ENCODE measurements at places on chromosomes 4 and X. TPM values are rescaled to one million over a fixed set of nuclear protein-coding genes. Genes with fewer than 3 reads are reported as not detected.

DNA sequence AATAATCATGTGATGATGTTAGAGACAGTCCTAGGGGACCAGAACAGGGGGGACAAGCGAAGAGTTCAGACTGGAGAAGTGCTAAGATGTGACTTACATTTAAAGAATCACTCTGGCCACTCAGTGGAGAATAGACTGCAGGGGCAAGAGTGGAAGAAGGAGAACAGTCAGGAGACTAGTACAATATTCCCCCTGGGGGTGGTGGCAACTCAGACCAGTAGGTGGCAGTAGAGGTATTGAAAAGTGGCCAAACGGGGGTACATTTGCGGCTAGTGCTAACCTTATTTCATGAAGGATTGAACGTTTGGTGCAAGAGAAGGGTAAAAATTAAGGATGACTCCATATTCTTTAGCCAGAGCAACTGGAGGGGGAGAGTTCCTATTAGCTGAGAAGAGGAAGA, 2.7 kb upstream of the BMX start:
- H3K4me1 ChIP-seq: peaks cover 17% of the 10 kb centered on the region
- no peaks in the 10 kb centered on the region for H3K36me3 ChIP-seq
- H3K4me3 ChIP-seq: no peak overlapping the region

DNA sequence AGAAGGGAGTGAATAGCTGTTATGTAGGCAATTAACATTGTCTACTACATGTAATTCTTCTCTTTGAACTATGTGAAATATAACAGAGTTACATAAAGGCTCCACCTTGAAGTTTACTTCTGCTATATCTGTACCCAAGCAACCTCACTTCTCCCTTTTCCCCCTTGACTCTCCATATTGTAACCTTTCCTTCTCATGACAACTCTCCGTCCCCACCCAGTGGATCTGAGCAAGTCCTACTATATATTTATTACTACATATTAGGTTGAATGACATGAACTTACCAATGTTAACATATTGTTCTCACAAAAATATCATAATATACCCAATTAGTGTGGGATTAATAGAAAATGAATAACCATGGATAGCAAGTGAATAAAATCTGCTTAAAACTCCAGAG, 93.2 kb upstream of the ATP8A1 start:
- peak; percentile 8 for DNase-seq
- no peaks in the 10 kb centered on the region for H3K27me3 ChIP-seq
- H3K27ac ChIP-seq: no peak overlapping the region
- H3K4me1 ChIP-seq: peaks cover 9% of the 10 kb centered on the region

- H3K4me3 ChIP-seq: no peak overlapping the region
- no peaks in the 10 kb centered on the region for H3K36me3 ChIP-seq
- H3K27me3 ChIP-seq: no peaks in the 10 kb centered on the region
- no peak for DNase-seq
- H3K4me1 ChIP-seq: no peaks in the 10 kb centered on the region
- no peak overlapping the region for H3K27ac ChIP-seq
Measured at GRCh38 chr4:57303012-57303751, 193.0 kb upstream of the IGFBP7 start.

GRCh38 chrX:150627957-150628356, 59.5 kb downstream of the MTM1 start:
- peaks cover 5% of the 10 kb centered on the region for H3K36me3 ChIP-seq
- no peak for DNase-seq
- no peak overlapping the region for H3K27ac ChIP-seq
- no peak overlapping the region for H3K4me3 ChIP-seq
- H3K27me3 ChIP-seq: peaks cover 19% of the 10 kb centered on the region
- H3K4me1 ChIP-seq: no peaks in the 10 kb centered on the region

DNA sequence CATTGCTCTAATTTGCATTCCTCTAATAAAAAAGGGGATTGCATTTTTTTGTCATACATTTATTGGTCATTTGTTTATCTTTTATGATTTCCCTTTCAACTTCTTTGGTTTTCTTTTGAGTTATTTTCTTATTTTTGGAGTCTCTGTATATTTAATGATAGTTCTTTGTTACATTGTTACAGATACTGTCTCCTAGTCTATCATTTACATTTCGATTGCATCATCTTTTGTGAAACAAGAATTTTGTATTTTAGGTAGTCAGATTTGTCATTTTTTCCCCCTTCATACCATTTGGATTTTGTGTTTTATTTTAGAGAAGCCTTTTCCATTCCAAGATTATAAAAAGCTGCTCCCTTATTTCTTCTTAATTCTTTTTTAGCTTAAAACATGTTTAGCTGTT, 37.1 kb downstream of the SNX25 start:
- peak overlapping the region; percentile 96 for H3K27ac ChIP-seq
- H3K27me3 ChIP-seq: no peaks in the 10 kb centered on the region
- DNase-seq: no peak
- peaks cover 44% of the 10 kb centered on the region for H3K4me1 ChIP-seq

GRCh38 chr4:186765138-186765537, 41.5 kb upstream of the FAT1 start:
- H3K4me1 ChIP-seq: no peaks in the 10 kb centered on the region
- H3K4me3 ChIP-seq: no peak overlapping the region
- no peak for DNase-seq
- no peaks in the 10 kb centered on the region for H3K27me3 ChIP-seq
- H3K36me3 ChIP-seq: no peaks in the 10 kb centered on the region
- H3K27ac ChIP-seq: no peak overlapping the region

- no peak overlapping the region for H3K4me3 ChIP-seq
- H3K36me3 ChIP-seq: no peaks in the 10 kb centered on the region
- H3K4me1 ChIP-seq: no peaks in the 10 kb centered on the region
- DNase-seq: no peak
Measured at GRCh38 chr4:16844816-16845586, 53.4 kb downstream of the LDB2 start.

GRCh38 chr4:107937040-107937439, 5.7 kb downstream of the CYP2U1 start:
- H3K27ac ChIP-seq: peak overlapping the region; percentile 71
- DNase-seq: no peak
- H3K4me1 ChIP-seq: peaks cover 27% of the 10 kb centered on the region
- H3K4me3 ChIP-seq: peak overlapping the region; percentile 64
- peaks cover 5% of the 10 kb centered on the region for H3K36me3 ChIP-seq

DNA sequence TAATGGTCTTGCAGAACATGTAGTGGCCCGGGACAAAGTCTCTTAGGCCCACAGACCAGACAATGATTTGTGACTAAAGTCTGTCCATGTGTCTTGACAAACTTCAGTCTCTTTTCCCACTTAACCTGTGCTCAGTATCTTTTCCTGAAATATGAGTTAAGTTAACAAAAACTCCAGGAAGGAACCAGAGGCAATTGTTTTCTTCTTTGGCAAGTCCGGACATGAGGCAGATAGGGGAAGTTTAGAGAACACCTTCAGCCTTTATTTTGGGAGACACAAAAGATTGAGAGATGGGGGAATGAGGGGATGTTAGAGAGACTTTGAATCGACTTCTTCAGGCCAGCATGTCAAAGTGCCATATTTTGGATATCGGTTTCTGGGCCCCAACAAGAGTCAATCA, 80.2 kb upstream of the FRMPD4 start:
- H3K27me3 ChIP-seq: peaks cover 6% of the 10 kb centered on the region
- no peak for DNase-seq
- H3K4me3 ChIP-seq: no peak overlapping the region
- H3K36me3 ChIP-seq: no peaks in the 10 kb centered on the region
- no peak overlapping the region for H3K27ac ChIP-seq
- no peaks in the 10 kb centered on the region for H3K4me1 ChIP-seq

GRCh38 chr4:102620697-102621497, 119.7 kb downstream of the NFKB1 start:
- peak overlapping the region; percentile 20 for H3K27ac ChIP-seq
- H3K4me3 ChIP-seq: no peak overlapping the region
- no peaks in the 10 kb centered on the region for H3K27me3 ChIP-seq
- no peak for DNase-seq
- H3K36me3 ChIP-seq: peaks cover 6% of the 10 kb centered on the region
- H3K4me1 ChIP-seq: peaks cover 62% of the 10 kb centered on the region

DNA sequence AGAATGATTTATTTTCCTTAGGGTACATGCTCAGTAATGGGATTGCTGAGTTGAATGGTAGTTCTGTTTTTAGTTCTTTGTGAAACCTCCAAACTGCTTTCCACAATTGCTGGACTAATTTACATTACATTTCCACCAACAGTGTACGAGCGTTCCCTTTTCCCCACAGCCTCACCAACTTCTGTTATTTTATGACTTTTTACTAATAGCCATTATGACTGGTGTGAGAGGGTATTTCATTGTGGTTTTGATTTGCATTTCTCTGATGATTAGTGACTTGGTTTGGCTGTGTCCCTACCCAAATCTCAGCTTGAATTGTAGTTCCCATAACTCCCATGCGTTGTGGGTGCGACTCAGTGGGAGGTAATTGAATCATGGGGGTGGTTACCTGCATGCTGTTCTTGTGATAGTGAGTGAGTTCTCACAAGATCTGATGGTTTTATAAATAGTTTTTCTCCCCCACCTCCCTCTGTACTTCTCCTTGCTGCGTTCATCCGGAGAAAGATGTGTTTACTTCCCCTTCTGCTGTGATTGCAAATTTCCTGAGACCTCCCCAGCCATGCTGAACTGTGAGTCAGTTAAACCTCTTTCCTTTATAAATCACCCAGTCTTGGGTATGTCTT, 95.1 kb downstream of the GBA3 start:
- H3K27ac ChIP-seq: no peak overlapping the region
- DNase-seq: no peak
- H3K4me3 ChIP-seq: no peak overlapping the region
- no peaks in the 10 kb centered on the region for H3K27me3 ChIP-seq
- H3K36me3 ChIP-seq: no peaks in the 10 kb centered on the region

GRCh38 chrX:140510895-140511295, 6.0 kb upstream of the SOX3 start:
- no peak for DNase-seq
- H3K4me1 ChIP-seq: no peaks in the 10 kb centered on the region
- H3K27me3 ChIP-seq: peaks cover 84% of the 10 kb centered on the region

DNA sequence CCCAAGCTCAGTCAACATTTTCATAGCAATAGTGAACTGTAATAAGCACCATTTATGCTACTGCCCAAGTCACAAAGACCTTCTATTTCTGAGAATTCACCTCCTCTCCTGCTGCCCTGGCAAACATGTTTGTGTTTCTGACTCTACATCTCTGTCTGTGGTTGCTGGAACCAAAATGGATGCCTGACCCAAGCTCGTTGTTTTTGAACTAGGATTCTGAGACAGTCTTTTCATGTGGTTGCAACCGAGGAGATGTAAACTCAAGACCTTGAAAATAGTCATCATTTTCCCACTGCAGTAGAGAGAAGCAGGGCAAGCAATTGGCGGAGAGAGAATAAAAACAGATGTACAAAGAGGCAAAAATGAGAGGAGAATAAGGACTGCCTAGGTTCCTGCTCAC, 160.2 kb downstream of the RAB28 start:
- H3K36me3 ChIP-seq: peaks cover 9% of the 10 kb centered on the region
- H3K27me3 ChIP-seq: no peaks in the 10 kb centered on the region
- peaks cover 4% of the 10 kb centered on the region for H3K4me1 ChIP-seq
- DNase-seq: no peak
- no peak overlapping the region for H3K4me3 ChIP-seq

- H3K36me3 ChIP-seq: no peaks in the 10 kb centered on the region
- DNase-seq: no peak
- no peaks in the 10 kb centered on the region for H3K4me1 ChIP-seq
- H3K27ac ChIP-seq: no peak overlapping the region
- peaks cover 6% of the 10 kb centered on the region for H3K27me3 ChIP-seq
Measured at GRCh38 chr4:107452717-107453630, 267.1 kb downstream of the PAPSS1 start.

- no peak for DNase-seq
- no peaks in the 10 kb centered on the region for H3K4me1 ChIP-seq
- H3K27ac ChIP-seq: no peak overlapping the region
- H3K4me3 ChIP-seq: no peak overlapping the region
- H3K27me3 ChIP-seq: no peaks in the 10 kb centered on the region
Measured at GRCh38 chr4:186445040-186445439, 110.3 kb downstream of the MTNR1A start.

Gene TRIM2
- total RNA-seq: 1.4 TPM

Gene GPRIN3
- total RNA-seq: 32.3 TPM

Gene DLG3
- total RNA-seq: 48.9 TPM

Gene MAGEB10
- not detected for total RNA-seq

Gene MAGEE2
- not detected for total RNA-seq

Gene MANBA
- 14.8 TPM for total RNA-seq

Gene DSPP
- total RNA-seq: not detected

Gene JCHAIN
- total RNA-seq: 0.49 TPM

Gene MMGT1
- total RNA-seq: 20.1 TPM

Gene EFHC2
- total RNA-seq: 0.79 TPM

Gene ITGB1BP2
- total RNA-seq: 7.4 TPM

Gene NDNF
- total RNA-seq: 0.35 TPM

Measured in activated T-cell treated with anti-CD3 and anti-CD28 coated beads, Interleukin-2, amount 50 U/mL, for 72 hours (primary cell).